ENCODE measurements at places on chromosomes 16 and 17.

GRCh38 chr17:68127914-68128313, 92.4 kb downstream of the KPNA2 start:
- no peak for DNase-seq

DNA sequence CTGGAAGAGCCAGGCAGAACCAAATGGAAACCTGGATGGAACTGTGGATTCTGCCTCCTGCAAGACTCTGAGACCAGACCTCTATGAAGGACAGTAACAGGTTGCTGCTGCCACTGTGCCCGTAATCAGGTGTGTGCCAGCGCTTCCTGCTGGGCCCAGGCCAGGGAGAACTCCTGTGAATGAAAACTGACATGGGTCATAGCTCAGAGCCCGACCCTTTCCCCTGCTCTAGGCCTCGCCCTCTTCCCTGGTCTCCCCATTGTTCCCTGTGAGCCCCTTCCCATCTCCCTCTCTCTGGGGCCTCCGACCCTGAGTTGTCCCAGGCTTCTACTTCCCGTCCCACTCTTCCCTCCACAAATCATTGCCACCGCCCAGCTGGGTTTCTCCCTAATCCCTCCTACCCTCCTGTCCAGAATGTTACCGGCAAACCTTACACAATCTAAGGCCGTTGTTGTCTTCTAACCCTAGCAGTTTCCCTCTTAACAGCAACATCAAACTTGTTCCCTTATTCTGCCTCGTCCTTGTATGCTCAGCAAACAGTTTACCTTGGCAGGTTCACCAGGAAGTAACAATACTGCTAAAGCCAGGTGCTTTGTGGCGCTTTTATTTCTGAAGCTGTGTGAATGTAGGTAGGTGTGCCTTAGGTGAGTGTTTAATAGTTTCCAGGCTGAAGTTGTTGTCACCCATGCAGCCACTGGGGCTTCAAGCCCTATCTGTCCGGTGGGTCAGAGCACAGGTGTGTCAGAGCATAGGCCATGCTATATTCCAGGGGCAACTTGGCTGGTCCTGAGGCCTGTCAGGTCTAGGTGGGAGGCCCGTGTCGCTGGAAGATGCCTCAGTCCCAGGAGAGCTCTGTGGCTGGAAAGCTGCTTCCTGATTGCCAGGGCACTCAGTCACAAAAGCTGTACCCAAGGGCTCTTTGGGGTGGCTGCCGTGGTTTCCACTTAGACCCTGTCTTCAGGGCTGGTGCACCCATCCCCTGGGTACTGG, 32.0 kb downstream of the SMPD3 start:
- DNase-seq, result no peak

GRCh38 chr16:88005968-88006367, 54.7 kb downstream of the BANP start:
- DNase-seq, result no peak

DNA sequence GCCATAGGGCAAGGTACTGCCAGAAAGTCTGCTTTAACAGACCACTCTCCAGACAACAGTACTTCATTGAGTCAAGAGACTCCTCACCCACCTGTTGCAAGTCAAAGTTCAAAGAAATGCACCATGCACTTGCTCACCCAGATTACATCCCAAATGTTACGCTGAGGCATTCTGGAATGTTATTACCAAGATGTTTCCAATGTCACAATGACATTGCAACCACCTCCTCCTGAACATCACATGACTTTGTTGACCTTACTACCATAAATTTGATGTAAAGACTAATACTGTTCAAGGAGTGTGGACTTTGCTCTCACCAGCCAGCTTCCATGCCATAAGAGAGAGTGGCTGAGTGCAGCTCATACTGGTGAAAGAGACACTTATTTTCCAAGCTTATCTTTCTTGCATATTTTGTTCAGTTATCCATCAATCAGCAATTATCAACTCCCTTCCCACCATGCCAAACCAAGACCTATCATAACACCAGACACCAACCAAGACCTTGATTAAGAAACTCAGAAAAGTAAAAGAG, 58.5 kb upstream of the BCAR1 start:
- DNase-seq, result no peak

- peak; percentile 89 for DNase-seq
These were observed 177.2 kb downstream of the TMEM132E start for GRCh38 chr17:34756637-34757021.

- DNase-seq, result no peak
These were observed 12.9 kb upstream of the MED13 start for GRCh38 chr17:62078009-62078408.

GRCh38 chr17:33493566-33493965, 200.5 kb upstream of the ASIC2 start:
- no peak for DNase-seq

DNA sequence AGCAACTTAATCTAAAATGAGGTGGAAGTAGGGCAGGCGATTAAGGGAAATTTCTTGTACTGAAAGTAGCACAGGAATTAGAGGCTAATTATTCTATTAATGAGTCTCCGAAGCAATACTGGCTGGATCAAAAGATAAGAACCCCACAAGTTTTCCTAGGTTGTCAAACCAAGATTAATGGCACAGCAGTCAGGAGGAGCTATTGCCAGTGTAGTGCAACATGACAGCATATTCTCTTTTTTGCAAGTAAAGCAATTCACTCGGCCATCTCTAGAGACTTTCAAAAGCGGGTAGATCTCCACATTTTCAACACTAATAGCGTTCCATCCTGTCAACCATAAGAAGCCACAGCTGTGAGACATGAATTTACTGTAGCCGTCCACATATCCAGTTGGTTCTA, 81.2 kb downstream of the CYB561 start:
- no peak for DNase-seq

DNA sequence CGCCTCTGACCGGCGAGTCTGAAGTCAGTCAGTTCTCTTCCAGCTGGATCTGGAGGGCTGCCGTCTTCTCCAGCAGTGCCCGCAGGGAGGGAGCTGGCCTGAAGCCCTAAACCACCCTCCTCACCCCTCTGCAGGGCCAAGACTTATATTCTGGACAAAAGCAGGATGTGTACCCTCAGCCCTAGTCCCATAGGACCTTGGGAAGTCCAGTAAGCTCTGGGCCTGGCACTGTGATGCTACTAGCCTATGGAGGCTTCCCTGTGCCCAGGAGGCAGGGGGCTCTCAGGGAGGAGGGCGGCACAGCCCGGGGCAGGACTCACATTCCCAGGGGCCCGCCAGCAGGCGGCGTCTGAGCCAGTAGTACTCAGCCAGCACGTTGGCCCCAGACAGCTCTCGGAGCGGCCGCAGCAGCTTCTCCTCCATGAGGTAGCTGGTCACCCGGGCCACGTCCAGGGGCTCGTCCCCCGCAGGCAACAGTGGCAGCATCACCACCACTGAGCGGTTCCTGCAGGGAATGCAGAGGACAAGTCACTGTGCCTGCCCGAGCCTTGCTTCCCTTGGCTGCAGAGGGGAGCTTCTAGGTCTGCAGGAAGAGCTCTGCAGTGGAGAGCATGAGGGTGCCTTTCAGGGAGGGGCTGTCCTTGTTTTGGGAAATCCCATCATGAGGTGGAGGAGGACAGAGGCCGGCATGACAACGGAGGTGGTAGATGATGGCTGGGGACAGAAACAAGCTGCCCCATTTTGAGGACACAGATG, 41.7 kb downstream of the RMI2 start:
- no peak for DNase-seq

GRCh38 chr16:52548261-52549010, 1.5 kb upstream of the TOX3 start:
- DNase-seq, result no peak

GRCh38 chr17:65235284-65235683, 98.1 kb downstream of the RGS9 start:
- DNase-seq, result no peak

DNA sequence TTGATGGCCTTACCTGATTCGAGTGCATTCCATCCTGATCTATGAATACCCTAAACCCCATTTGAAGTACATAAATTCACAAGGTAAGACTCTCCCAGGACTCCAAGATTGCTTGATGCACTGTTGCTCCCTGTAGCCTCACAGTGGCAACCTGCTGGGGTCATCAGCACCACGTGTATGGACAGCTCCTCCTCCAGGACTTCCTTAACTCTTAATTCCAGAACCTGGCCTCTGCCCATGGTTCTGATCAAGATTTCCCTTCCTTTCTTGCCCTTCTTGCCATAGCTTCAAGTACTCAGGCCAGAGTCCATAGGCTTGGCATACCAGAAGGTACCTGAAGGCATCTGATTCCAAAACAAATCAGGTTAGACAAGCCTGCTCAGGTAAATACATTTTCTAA, 34.0 kb upstream of the NLK start:
- no peak for DNase-seq

DNA sequence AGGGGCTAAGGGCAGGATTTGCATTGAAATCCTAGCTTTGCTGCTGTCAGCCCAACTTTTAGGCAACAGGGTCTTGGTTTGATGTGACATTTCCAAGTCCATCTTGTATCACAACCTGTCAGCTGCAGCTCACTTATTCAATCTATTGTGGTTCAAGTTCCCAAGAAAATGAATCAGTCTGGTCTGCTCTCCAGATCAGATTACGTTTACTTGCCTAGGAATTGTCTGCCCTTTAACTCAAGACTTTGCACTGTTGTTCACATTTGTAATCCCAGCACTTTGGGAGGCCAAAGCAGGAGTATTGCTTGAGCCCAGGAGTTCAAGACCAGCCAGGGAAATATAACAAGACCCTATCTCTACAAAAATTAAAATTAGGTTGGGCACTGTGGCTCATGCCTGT, 10.0 kb downstream of the STX4 start:
- no peak for DNase-seq

DNA sequence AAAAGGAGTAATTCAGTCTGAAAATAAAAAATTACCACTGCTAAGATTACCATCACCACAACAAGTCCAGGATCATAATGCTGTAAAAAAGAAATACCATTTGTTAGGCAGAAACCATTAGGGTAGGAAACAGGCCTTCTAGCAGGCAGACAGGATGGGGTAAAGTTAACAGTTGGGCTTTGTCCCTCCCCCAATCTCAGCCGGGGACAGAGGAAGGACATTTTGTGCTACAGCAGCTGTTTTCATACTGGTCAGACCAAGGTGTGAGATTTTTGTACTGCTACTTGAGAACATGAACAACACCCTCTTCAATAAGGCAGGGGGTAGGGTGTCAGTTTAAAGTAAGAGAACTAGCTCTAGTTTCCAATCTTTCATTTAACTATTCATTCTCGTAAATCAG, 49.2 kb upstream of the ITGA2B start:
- DNase-seq, result no peak

GRCh38 chr16:85192238-85193114, 80.2 kb upstream of the CIBAR2 start:
- peak; percentile 77 for DNase-seq

DNA sequence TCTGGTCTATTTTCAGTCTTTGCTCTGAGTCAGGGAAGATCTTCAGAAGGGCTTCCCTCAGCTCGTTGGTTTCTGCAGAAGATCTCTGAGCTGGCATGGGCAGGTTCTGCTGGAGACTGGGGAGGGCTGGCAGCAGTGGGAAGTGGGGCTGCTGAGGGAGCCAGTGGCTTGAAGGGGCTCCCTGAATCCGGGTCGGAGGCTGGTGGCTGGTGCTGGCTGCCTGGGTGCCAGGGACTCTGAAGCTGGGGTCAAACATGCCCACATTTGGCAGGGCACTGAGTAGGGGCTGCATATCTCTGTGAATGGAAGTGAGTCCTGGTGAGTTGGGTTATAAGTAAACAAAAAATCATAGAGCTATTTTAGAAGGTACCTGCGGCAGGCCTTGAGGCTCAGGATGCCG, 67.0 kb downstream of the N4BP1 start:
- no peak for DNase-seq

DNA sequence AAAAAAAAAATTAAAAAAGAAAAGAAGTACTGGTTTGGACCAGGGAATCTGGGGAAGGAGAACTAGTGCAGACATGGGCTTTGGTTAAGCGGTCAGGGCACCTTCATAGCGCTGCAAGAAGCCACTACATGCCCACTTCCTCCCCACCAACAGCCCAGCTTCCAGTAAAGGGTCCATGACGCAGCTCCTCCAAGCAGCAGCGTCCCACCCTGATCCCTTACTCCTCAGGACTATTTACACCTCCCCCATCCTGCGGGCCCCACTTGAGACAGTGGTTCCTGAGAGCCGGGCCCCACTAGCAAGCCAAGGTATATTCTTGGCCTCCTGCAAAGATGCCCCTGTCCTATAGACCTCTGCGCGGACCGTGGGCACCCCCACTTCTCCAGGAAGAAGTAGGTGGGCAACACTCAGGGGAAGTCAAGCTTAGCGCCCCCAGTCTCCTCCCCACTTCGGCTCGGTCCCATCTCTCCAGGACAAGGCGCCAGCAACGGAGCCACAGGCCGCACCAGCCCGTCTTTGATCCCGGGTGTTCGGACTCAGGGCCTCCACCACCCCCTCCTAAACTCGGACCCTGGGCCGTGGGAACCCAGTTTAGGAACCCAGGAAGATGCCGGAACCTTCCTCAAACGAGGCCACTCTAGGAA, 913 bp upstream of the PRR14 start:
- DNase-seq, result no peak

GRCh38 chr16:89275837-89276720, 58.6 kb downstream of the ZNF778 start:
- DNase-seq, result no peak

DNA sequence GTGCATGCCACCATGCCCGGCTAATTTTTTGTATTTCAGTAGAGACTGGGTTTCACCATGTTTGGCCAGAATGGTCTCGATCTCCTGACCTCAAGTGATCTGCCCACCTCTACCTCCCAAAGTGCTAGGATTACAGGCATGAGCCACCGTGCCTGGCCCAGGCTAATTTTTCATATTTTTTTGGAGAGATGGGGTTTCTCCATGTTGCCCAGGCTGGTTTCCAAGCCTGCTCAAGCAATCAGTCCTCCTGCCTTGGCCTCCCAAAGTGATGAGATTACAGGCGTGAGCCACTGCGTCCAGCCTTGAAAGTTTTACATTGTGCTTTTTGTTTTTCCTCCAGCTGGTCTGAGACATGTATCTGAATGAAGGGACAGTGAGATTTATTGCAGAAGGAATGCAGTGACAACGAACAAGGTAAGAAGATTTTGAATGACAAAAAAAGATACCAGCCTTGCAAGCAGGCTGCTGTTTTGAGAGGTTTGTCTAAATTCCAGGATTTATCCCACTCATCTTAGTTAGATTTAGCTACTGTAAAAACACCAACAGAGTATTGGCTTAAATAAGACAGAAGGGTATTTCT, 3.4 kb upstream of the ENGASE start:
- DNase-seq, result no peak

DNA sequence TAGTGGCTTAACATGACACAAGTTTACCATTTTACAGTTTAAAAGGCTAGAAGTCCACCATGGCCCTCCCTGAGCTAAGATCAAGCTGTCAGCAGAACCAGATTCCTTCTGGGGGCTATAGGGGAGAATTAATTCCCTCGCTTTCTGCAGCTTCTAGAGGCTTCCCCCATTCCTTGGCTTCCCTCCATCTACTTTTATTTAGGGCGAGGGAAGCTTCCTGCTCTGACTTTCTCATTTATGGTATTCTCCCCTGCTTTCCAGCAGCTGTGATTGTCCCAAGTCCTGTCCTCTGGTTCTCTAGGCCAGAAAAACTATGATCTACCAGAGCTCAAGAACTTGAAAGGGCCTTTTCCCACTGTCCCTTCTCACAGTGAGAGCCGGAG, 4.3 kb downstream of the CETP start:
- DNase-seq, result no peak

DNA sequence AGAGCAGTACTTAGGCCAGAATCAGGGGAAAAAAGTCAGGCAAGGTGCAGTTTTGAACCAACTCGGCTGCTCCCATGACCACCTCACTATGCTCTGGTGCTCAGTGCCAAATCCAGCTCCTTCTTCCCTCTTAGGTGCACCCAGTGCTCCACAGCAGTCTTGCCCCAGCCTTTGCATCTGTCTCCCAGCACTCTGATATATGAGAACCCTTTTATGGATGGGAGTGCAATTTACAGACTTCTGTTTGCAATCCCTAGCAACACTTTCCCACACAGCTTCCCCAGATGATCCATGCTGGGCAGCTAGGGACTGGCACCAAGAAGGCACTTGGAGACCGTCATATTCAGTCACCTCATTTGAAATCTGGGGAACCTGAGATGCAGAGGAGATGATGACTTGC, 267.9 kb upstream of the CCL2 start:
- DNase-seq, result no peak

All from NCI-H1694 treated with DMSO at 0.1 percent for 48 hours (cell line).